ENCODE measurements at places on chromosomes 6 and 20.

DNA sequence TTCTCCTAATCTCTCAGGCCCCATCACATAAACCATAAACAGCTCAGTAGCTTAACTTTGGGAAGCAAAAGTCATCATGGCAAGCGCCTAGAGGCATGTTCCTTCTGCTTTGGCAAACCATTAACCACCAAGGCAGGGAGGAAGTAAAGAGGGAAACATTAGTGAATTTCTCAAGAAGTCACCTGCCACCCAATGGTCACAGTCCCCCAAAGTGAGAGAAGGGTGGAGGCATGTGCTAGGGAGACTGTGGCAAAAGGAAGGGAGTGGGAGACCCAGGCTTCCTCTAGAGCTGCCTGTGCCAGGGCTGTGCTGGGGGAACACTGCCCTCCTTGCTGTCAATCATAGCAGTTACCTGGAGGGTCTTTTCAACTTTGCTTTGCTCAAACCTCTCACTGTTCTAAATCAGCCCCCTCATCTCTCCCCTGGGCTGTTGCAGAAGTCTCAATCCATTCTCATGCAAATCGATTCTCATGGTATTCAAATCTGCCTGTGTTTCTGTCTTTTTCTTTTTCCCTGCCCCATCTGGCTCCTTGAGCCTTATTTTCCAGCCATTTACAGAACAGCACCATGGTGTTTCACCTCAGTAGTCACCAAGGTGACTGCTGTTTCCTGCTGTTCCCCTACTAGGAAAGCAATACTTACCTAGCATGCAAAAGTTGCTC lies 1.8 kb upstream of the RNF24 start:
- DNase-seq, result no peak

DNA sequence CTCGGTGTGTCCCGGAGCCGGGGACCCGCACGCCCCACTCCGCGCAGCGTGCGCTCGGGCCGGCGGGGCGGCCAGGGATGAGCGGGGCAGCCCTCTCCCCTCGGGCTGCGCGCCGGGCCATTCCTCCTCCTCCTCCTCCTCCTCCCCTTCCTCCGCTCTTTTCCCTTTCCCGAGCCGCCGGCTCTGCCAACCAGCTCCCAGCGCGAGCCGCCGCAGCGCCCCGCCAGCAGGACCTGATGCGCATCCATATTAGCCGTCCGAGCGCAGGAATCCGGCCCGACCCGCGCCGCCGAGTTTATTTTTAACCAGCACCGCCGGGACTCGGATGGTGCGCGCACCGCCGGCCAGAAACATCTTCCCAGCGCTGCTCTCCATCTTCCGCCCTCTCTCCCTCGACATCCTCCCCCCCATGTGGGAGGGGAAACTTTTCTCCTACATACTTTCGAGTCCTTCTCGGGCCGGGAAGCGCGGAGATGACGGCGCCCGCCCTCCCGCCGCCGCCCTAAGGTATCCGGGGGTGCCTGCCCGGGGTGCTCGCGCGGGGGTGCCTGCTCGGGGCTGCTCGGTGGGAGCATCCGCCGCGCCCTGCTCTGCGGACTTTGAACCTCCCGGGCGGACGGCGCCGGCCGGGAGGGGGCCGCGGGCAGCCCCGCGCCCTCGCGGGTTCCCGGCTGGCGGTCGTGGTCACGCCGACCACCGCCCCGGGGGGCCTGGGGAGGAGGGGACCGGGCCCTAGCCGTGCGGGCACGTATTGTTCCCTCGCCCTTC lies 619 bp downstream of the RREB1 start:
- no peak for DNase-seq

- DNase-seq, result no peak
These were observed 12.0 kb downstream of the PTPN1 start for GRCh38 chr20:50522053-50522674.

DNA sequence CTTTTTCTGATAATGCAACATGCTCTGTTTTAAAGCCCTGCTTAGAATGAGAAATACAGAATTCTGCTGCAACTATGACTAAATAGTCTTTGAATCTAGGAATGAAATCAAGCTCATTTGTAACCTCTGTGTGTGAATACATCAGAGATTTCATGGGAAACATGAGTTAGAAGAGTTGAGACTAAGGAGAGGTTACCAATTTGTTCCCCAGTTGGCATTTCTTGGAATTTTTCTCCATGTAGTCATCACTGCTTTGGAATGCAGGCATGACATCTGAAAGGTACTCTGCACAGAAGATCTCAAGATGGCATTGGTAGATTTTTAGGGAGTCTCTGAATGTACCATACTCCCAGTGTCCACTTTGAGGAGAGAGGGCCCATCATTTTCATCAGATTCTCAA lies 237.2 kb downstream of the TFAP2A start:
- DNase-seq, result no peak

GRCh38 chr6:142960098-142960497 lies 15.1 kb upstream of the HIVEP2 start:
- DNase-seq, result no peak

- no peak for DNase-seq
These were observed 275.6 kb downstream of the BTBD9 start for GRCh38 chr6:38364127-38364526.

All from KG1 (cell line).